ENCODE measurements at places on chromosomes 12 and 14. TPM values are rescaled to one million over a fixed set of nuclear protein-coding genes. Genes with fewer than 3 reads are reported as not detected.

OR11G2 gene
- polyA plus RNA-seq, result not detected

EGLN3 gene
- polyA plus RNA-seq, result 27.3 TPM

B3GNT4 gene
- 0.57 TPM for polyA plus RNA-seq

BCL11B gene
- not detected for polyA plus RNA-seq

GLIPR1L1 gene
- not detected for polyA plus RNA-seq

PRH2 gene
- polyA plus RNA-seq, result 1.3 TPM

PIGH gene
- polyA plus RNA-seq, result 53.6 TPM

KLRF1 gene
- polyA plus RNA-seq, result not detected

DHH gene
- not detected for polyA plus RNA-seq

SGPP1 gene
- polyA plus RNA-seq, result 6.6 TPM

All from HepG2 (cell line).